ENCODE measurements at places on chromosomes 11 and 22.

- no peak for DNase-seq
Observed at GRCh38 chr11:1419811-1420210, 30.1 kb downstream of the BRSK2 start.

DNA sequence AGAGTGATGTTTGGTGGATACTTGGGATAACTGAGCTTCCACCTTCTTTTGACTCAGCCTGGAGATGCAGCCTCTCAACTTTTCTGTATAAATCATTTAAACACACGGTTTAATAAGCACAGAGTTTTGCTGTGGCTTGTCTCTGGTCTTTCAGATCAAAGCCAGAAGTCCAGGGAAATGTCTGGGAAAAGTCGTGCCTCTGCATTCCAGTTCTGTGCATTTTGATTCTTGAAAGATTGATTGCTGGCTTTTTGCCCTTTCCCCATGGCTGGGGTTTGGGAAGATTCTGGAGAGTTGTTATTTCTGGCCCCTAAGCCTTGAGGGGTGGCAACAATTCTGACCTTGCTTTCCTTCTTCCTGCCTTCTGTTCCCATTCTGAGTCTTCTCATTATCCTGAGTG is 154.1 kb downstream of the COMMD9 start:
- DNase-seq = no peak

GRCh38 chr11:66975405-66976027 is 412 bp downstream of the C11orf86 start:
- DNase-seq = no peak

DNA sequence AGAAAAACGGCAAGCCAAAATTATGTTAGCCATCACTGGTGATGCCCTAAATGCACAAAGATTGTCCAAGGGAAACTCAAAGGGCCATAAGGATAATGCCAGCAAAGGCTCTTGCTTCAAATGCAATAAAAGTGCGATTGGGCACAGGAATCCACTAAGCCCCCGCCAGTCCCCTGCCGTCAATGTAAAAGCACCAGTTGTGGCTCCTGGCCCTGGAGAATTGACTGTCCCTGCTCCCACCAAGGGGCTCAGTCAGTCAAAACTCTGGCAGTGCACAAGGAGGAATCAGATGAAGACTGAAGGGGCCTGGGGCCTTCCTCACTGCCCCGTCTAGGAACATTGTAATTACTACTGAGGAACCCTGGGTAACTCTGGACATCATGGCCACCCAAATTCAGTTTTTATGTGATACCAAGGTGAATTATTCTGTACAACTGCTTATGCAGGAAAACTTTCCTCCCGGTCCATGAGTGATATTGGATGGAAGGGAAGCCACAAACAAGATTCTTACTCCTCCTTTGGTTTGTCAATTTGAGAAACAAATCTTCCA is 85.6 kb downstream of the PIWIL4 start:
- no peak for DNase-seq

DNA sequence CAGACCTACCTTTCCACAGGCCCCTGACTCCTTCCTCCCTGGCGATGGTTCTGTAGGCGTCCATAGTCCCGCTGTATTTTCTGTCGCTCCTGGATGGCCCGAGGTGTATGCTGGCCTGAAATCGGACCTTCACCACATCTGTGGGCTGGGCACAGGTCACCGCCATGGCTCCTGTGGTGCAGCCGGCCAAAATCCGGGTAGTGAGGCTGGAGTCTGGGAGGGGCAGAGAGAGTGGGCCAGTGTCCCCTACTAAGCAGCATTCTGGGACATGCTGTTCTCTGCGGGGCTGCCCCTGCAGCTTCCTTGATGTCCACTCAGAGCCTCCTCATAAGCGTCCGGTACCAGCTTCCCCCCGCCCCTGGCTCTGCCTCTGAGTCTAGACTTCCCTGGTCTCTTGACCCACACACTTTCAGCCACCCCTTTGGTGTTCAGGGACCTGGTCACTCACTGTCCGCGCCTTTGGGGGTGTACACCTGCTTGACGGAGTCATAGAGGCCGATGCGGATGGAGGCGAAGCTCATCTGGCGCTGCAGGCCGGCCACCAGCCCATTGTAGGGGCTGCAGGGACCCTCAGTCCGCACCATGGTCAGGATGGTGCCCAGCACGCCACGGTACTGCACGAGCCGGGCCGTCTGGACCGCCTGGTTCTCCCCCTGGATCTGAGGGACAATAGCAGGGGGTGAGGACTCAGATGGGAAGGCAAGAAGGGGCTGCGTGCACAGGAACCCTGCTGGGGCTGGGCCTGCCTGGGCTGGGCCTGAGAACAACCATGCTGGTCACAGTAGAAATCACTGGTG is 3.0 kb downstream of the UCP3 start:
- DNase-seq = no peak

DNA sequence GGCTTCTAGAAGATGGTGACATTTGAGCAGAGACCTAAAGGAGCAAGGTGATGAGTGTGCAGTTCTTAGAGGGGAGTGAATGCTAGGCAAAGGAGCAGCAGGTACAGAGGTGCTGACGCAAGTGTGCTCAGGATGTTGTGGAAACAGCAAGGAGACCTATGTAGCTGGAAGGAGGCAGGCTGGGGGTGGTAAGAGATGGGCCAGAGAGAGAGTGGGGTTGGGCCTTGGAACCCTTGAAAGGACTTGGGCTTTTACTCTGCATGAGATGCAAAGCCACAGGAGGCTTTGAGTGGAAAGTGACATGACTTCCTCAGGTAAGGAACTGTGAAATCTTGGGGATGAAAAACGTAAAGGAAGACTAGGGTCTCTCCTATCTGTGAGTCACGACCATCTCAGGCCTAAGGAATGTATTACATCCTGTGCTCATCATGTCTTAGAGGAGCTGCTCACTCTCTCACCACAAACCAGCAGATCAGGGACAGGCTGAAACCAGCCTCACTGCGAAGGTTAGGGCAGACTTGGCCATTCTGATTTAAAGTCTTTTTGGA is 65.4 kb downstream of the MICAL2 start:
- DNase-seq = no peak

DNA sequence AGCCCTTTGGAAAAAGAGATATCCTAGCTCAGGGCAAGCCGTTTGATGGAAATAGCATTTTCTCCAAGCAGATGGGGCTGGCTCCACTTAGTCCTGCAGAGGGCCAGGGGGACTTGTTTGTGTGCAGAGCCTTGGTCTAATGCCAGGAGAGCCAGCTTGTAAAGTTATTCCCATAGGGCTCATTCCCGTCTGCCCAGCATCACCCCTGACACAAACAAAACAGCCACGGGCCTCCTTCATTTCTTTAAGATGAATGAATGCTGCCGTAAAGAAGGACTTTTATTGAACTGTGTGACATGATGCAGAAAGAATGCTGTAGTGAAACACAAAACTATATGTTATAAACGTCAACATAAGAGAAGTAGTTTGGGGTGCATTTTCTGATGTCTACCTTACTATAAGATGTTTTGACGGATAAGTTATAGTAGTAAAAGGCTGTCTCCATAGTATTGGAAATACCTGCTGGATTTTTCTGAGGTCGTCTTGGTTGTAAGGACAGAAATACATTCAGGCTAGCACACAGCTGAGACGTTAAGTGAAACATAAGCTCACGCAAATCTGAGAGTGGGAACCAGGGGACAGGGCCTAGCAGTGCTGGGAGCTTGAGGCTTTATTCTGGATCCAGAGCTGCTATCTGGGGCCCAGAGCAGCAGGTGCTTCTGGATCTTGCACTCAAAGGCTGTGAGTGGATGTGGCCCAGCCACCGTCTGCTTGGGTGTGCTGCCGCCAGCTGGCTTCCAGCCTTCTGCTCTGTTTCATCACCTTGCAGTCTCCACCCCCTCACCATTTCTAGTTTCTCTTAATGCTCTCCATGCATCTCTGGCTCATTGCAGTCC is 53.3 kb downstream of the NCAM1 start:
- peak; percentile 79 for DNase-seq

DNA sequence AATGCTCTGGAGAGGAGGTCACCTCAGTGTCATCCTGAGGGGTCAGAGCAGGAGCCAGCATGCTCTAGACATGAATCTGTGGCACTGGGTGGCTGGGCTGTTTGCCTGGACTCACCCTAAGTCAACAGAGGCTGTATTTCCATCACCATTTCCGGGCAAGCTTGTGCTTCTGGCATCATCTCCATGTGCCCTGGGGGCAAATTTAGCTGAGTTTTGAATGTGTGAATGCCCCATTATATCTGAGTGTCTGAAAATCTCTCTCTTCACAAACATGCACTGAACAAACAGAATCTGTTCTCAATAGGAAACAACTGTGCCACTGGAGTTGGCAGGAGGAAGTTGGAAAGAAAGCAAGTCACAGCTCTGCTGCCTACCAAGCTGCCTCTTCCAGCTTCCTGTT is 356.2 kb downstream of the GRM5 start:
- DNase-seq = peak; percentile 9

DNA sequence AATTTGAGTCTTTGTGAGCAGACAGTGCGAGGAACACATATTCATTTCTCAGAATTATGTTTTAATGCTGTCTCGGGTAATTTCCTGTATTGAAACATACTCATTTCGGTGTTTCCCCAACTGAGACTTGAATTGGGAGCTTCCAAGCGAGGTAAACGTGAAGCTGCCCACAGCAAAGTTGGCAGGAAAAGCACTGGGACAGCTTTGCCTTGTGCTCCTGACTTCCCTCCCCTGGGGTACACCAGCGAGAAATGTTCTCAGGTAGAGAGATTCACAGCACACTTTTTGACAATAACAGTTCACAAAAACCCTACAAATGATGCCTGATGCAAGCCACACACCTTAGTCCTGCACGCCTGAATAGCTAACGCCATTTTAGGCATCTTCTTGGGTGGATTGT is 3.1 kb downstream of the HTR3B start:
- DNase-seq = no peak

DNA sequence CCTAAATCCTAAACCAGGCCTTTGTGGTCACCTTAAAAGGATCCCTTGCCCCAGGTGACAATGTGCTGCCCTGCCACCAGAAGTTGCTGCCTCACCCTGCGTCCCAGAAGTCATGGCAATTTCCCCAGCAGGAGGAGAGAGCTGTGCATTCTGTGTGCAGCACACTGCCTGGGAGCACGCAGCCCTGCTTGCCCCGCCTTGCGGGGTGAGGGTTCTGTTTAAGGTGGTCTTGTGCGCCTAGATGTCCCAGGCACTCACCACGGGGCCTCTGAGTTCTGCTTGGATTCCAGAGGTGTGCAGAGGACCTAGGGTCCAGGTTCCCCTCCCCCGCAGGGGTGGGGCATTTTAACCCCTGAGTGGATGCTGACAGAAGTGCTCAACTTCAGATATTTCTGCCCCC is 95.0 kb downstream of the GRAMD1B start:
- no peak for DNase-seq

DNA sequence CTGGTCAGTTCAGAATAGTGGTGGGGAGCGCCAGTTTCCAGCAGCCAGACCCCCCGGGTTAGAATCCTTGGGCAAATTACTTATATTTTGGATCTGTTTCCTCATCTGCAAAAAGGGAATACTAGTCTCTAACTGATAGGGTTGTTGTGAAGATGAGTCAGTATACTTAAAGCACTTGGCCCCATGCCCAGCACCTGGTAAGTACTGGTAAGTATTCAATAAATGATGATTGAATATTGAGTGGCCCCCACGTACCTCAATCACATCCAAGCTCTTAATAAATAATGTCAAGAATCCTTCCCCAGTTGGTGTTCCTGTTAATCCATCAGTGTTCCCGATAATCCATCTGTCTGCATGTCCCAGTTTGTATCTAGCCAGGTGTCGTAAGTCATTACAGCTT is 12.1 kb downstream of the ACP2 start:
- DNase-seq = no peak

DNA sequence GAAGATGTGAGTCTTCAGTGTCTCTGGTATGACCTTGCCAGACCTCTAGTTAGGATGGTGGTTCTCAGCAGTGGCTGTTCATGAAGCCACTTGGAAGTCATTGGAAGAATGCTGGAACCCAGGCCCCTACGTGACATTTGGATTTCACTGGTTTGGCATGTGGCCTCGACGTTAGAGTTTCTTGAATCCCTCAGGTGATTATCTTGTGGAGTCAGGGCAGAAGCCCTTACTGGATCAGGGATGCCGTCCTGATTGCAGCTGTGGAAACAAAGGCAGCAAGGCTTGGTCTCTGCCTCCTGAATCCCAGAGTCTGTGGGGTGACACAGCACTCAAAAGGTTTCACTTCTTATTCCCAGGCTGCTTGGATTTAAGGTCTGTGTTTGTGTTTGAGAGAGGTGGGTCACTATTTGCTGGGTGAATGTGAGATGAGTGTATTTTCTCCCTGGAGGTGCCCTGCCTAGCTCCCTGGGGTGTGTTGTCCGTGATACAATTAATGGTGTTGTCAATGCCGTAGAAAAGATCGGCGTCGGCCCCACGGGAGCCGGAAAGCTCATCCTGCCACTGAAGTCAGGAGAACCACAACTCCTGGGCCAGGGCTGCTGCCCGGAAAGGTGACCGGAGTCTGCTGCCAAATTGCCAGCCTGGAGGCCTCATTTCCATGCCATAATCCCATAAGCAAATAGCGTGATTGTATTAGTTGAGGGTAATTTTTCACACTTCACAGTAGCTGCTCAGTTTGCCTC is 939.0 kb downstream of the BRD1 start:
- no peak for DNase-seq

DNA sequence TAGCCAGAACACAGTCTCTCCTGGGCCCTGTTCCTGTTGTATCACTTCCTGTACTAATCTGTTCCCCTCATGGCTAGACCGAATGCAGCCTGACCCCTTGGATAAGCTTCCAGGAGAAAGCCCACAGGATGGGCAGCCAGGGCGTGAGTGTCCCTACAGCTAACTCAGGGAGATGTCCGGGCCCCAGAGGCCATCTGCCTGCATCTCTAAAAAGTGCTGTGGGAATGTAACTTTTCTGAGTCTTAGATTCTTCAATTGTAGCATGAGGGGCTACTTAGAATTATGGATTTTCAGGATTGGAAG is 7.7 kb upstream of the MALAT1 start:
- no peak for DNase-seq

DNA sequence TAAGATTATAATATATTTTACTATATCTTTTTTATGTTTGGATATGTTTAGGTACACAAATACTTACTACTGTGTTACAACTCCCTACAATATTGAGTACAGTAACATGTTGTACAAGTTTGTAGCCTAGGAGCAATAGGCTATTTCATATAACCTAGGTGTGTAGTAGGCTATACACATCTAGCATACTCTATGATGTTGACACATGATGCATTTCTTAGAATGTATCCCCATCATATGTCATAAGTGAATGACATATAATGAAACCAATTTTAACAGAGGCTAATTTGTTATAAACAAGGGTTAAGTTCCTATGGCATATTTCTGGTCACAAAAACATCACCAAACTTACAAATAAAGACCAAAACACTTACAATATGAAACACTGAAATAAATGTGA is 86.5 kb upstream of the RRM1 start:
- DNase-seq = no peak

DNA sequence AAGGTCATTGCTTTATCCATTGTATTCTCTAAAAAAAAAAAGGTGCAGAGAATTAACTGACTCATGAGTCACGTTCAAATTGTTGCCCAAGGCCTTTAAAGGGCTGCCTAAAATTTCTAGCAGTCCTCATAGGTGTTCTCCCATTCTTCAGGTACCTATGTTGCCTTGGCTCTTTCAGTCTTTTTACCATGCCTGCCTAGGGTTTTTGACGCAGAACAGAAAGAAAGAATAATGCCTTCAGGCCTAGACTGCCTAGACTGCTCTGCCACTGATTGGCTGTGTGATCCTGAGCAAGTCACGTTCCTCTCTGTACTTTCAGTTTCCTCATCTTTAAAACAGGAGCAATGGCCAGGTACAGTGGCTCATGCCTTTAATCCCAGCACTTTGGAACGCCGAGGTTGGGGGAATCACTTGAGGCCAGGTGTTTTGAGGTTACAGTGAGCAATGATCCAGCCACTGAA is 21.5 kb downstream of the CTSC start:
- no peak for DNase-seq

- no peak for DNase-seq
Observed at GRCh38 chr11:111135101-111135500, 110.4 kb upstream of the POU2AF2 start.

GRCh38 chr11:60867871-60868681 is 734 bp downstream of the ZP1 start:
- DNase-seq = no peak

All from glutamatergic neuron (in vitro differentiated cells).